Mucosa of gallbladder (tissue), 1 donor: ENCODE measurements at places on chromosomes 4 and X.

DNA sequence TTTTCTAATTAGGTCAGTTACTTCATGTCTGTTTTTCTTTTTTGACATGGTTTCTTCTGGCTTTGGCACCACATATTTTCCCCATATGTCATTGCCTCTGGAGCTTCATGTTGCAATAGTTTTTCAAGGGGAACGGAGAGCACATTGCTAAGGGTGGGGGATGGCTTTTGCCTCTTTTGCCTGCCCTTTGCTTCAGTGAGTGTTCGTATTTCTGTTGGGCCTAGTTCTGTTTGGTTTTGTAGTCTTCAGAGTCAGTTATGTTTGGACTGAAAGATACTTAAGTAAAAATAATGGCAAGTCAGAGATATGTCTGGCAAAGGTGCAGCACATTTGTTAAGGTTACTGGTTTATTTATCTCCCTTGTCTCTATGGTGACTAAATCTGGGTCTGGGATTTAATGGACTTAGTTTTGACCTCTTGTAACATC lies 29.1 kb downstream of the FHL1 start:
- DNase-seq: no peak

- DNase-seq: no peak
These were observed 107.3 kb downstream of the AMMECR1 start for GRCh38 chrX:110210417-110211139.

DNA sequence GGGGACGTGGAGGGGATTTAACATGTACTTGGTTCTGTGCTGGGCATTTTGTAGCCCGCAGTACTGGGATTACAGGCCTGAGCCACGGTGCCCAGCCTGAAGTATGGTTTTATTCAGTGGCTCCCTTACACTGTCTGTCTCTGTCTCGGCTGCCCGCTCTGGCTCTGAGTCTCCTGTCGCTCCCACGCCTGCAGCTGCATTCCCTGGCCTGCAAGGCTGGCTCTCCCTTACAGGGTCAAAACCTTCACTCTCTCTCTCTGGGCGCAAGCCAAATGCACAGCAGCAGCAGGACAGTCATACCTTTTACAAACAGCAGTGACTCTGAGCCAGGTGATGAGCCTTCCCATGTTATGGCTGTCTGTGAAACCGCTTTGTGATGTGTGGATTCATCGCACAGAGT lies 72.1 kb downstream of the HTRA3 start:
- DNase-seq: no peak

DNA sequence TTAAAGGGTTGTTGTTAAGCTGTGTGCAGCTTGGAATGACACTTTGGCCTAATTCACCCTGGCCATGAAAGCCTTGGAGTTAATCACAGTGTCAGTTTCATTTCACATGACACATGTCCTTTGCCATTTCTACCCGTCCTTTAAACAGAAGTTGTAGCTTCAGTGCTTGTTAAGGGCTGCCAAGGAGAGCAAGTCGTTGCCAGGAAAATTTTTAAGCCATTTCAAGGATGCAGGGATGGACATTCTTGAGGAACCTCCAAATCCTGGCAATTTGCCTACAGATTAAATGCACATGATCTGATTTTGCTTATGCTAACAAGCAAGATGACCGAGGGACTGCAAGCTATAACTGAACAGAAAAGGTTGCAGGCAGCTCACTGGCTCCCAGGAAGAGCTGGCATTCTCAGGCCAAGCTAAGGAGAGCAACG lies 40.5 kb downstream of the SETD7 start:
- DNase-seq: no peak

- no peak for DNase-seq
These were observed 7.1 kb downstream of the SMIM9 start for GRCh38 chrX:154827194-154828015.
